Astrocyte (in vitro differentiated cells and primary cell): ENCODE measurements at places on chromosomes 13 and 19.

- DNase-seq: no peak
Measured at GRCh38 chr19:32869966-32870573, 503 bp upstream of the SLC7A9 start.

- no peak for DNase-seq
Measured at GRCh38 chr19:49490287-49491029, 3.0 kb downstream of the RPL13A start.

DNA sequence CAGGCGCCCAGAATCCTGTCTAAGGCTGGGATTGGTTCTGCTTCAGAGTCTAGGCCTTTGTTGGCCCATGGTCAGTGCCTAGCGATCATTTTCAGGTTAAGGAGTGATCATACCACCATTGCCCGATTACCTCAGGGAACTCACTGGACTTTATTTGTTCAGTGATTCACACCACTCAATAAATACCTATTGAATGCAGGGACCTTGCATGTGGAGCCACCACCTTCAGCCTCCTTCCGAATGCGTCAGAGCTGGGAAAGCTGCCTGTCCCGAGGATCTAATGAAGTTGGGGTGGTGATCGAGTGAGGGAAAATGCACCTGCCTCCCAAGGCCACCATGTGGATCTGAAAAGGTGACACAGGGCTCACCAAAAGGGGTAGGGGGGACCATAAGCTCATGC is 40.0 kb upstream of the POU2F2 start:
- no peak for DNase-seq

DNA sequence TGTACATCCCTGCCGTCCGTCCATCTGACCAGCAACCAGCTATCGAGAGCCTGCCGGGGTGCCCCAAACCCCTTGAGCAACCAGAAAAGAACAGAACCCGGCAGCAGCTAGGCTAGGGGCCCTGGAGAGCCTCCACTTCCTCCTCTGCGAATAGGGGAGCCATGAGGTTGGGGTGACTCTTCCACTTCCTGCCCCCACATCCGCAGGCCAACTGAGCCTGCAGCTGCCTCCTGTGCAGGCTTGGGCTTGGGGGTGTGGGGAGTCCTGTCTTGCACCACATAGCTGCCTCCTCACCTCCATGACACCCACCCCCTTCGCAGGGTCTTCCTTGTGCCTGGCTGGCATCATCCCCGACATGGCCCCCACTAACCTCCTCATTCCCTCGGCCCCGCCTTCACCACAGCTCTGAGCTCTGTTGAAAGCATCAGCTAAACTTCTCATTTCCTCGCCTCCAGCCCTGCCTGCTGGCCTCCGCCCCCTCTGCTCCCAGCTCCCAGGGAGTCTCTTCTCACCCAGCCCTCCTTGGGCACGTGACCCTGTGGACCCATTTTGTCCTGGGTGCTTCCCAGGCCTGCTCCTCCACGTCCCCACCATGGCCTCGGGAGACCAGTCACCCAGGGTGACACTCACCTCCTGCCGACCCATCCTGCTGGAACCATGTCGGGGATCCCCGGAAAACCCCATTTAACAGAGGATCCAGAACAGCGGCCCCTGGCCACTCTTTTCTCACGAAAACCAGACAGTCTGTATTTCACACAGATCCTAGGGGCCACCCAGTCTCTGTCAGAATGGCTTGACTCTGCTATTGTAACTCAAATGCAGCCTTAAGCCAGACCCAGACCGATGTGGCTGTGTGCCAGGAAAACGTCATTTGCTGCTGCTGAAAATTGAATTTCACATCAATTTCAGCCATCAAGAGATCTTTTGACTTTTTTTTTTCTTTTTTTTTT is 50.4 kb downstream of the MYO9B start:
- DNase-seq: no peak

DNA sequence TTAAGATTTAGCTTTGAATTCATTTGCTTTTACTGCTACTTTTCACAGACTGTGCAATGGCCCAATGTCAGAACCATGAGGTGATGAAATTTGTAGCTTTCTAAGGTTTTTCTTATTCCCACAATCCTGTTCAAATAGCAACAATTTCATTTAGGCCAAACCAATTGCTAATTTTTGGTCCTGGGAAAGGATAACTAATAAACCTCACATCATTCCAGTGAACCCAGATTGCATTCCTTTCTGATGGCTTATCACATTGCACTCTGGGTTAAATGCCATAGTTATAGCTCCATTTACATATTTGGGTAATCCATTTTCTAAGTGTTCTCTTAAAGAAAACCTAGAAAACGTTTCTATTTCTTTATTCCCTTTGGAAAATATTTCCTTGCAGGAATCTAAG is 22.9 kb upstream of the POMP start:
- DNase-seq: peak; percentile 71
